ENCODE measurements at places on chromosomes 3 and 15.
A peak's percentile ranks its signal among the peaks of the same experiment; 100 is the strongest.

GRCh38 chr15:85417276-85417675 is 36.9 kb downstream of the AKAP13 start:
- no peak for DNase-seq

GRCh38 chr3:46895761-46896160 is 18.2 kb downstream of the PTH1R start:
- DNase-seq, result no peak

- no peak for DNase-seq
These were observed 213.6 kb downstream of the RBMS3 start for GRCh38 chr3:29494305-29495036.

DNA sequence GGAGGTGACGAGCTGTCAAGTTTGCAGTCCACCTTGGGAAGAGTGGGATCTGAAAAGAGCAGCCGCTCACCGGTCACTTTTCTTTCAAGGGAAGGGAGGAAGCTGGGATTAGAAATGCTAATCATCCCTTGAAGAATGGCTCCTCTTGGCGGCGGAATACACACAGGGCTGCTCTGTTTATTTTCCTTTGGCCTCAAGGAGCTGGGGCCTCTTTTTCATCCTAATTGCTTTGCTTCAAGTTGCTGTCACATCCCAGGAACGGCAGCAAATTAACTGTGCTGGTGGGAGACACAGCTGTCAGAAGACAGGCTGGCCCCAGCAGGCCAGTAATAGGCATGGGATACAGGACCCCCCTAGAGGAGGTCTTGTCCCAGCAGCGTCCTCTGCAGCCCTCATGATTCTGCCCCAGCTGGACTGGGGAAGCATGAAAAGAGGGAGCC is 6.7 kb downstream of the KBTBD13 start:
- DNase-seq, result no peak

DNA sequence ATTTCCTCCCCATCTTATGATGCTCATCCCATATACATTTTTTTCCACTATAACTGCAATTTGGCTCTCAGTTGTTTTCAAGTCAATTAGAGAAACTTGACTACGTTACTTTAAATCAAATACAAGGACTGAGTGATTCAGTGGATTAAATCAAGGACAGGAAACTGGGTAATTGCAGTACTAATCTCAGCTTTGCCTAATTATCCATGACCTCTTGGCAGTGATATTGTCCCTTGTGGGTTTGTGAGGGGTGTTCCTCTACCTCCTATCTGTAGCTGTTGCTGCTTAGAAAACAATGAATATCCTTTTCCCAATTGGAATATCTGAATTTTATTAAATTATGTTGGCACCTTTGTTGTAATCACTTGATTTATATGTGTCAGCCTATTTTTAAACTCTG is 79.4 kb downstream of the ZPLD1 start:
- no peak for DNase-seq

GRCh38 chr3:71859123-71859519 is 74.2 kb upstream of the PROK2 start:
- DNase-seq, result no peak

- DNase-seq, result peak; percentile 17
These were observed 16.6 kb downstream of the EPB42 start for GRCh38 chr15:43204016-43204901.

- no peak for DNase-seq
These were observed 201.8 kb upstream of the KBTBD8 start for GRCh38 chr3:66796343-66796742.

- no peak for DNase-seq
These were observed 63.9 kb downstream of the TNFAIP8L3 start for GRCh38 chr15:51030649-51031316.

- no peak for DNase-seq
These were observed 136.9 kb upstream of the SLC2A2 start for GRCh38 chr3:171163101-171164066.

DNA sequence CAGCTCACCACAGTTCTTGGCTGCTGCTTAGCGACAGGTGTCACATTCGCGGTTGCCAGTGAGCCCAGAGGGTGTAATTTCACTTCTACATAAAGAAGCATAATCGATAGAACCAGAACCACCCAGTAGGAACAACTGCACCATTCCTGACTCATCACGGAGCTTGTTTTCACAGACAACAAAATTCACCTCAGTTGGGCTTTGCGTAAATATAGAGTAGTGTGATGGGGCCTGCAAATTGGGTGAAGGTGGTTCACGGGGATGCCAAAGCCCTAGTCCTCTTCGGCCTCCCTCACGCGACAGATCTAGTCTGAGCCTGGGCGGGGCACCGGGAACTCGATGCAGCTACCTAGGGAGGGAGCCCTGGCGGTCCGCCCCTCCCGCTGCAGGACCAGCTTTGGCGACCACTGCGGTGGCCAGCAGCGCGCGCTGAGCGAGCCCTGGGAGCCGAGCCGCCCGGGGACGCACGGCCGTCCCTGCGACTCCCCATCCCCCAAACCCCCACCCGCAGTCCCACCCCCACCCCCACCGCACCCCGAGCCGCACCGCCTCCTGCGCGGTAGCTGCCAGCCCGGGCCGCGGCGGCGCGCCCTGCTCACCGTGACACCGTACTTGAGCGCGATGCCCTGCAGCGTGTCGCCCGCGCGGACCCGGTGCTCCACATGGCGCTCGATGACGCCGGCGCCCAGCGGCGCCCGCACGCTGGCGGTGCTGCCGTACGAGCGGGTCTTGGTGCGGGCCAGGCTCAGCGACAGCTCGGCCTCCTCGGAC is 519 bp downstream of the LYSMD2 start:
- DNase-seq, result peak; percentile 39

DNA sequence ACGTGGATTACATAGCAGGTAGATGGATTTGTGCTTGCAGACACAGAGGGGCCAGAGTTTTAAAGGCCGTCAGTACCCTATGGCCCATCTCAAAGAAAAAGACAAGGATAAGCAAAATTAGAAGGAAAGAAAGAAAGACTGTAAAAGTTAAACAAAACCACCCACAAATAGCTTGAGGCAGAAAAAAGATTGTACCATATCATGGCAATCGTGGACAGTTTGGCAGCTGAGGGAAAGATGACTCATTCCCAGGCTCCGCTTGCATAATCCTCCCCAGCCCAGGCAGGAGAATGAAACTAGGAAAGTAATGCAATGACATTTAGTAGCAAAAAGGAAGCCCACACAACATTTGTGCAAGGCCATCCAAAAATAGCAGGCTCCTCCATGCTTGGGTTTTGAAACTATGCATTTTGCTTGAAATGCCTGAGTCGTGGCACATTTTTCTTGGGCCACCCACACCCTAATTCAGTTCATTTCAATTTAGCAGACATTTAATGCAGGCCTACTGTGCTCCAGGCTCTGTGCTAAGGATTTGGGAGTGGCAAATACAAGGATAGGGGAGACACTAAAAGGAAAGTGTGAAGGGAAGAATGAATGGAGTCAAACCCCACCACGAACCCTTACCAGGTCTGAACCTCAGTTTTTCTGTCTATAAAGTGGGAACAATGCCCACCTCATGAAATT is 40.9 kb upstream of the SMAD3 start:
- DNase-seq, result no peak

GRCh38 chr3:30597131-30597768 is 9.2 kb upstream of the TGFBR2 start:
- no peak for DNase-seq

- DNase-seq, result no peak
These were observed 72.2 kb downstream of the ZNF148 start for GRCh38 chr3:125302932-125303331.

- no peak for DNase-seq
These were observed 31.4 kb upstream of the CHRNB4 start for GRCh38 chr15:78672285-78673014.

GRCh38 chr3:61277411-61277810 is 26.2 kb upstream of the FHIT start:
- DNase-seq, result no peak

DNA sequence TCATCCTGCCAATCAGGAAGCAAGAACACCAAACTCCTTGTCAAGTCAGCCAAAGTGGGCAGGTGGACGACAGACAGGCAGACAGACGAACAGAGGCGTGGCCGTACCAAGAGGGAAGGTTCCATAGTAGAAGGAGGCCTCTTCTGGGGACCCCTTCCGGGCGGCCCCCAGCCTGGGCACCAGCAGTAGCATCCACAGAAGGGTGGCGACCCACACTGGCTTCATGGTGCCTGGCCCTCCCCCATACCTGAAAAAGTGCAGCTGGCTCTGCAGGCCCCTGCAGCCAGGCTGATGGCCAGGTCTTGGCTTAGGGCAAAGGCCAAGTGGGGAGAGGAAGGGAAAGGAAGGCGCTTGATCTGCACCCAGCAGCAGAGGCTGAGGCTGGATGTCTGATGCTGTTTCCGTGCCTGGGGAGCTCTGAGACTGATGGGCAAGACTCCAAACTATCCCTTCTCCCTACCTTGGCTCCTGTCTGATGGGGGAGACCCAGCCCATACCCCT is 607 bp downstream of the LCTL start:
- DNase-seq, result no peak

DNA sequence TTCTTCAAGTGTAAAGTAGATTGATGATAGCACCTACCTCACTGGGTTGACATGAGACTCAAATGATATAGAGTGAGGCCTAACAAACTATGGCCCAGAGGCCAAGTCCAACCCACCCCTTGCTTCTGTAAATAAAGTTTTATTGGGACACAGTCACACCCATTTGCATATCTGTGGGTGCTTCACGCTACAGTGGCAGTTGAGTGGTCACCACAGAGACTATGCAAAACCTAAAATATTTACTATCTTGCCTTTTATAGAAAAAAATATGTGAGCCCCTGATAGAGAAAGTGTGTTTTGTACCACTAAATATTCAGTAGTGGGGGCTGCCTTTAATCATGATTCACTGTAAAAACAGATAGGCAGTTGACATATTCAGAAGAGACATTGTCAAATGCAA is 38.0 kb downstream of the ACAN start:
- no peak for DNase-seq

GRCh38 chr3:55488398-55489055 is 1.4 kb upstream of the WNT5A start:
- no peak for DNase-seq

DNA sequence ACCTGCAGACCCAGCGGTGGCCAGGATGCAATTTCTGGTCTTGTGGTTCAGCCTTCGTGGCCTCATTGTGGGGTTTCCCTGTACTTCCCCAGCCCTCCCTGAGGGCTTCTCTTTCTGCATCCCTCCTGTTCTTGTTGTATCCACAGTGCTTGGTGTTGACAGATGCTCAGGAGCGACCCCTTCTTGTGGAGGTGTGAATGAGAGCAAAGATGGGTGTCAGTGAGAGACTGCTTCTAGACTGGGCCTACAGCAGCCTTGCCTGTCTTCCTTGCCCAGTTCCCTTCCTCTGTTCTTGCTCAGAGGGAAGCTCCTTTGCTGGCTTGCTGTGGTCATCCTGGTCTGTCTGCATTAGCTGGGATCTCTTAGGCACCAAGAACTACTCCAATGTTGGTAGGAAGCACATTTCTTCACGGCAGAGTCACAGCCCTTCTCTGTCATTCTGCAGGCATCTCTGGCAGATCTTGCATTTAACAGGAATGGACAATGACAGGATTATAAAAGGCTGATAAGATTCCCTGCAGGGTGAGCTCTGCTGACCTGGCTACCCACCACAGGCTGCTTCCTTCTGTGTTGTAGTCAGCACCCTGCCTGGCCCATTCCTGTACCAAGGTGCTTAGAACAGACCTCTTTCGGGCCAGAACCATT is 317.8 kb upstream of the C2CD4B start:
- no peak for DNase-seq

- DNase-seq, result no peak
These were observed 208.4 kb downstream of the TP63 start for GRCh38 chr3:189839576-189839975.

DNA sequence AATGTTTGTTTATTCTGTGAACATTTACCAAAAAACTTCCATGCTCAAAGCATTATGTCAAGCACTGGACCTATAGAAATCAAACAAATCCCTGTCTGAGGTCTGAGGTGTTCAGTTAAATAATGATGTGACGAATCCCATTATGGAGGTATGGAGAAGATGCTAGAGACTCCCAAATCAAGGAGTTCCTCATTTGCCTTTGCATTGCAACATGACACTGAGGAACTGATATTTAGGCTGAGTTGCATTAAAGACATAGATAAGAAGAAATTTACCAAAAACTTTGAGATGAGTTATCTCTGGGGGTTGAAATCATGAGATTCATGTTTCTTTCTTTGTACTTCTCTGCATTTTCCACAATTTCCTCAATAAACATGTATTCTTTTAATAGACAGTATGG is 16.0 kb downstream of the CD200 start:
- no peak for DNase-seq

DNA sequence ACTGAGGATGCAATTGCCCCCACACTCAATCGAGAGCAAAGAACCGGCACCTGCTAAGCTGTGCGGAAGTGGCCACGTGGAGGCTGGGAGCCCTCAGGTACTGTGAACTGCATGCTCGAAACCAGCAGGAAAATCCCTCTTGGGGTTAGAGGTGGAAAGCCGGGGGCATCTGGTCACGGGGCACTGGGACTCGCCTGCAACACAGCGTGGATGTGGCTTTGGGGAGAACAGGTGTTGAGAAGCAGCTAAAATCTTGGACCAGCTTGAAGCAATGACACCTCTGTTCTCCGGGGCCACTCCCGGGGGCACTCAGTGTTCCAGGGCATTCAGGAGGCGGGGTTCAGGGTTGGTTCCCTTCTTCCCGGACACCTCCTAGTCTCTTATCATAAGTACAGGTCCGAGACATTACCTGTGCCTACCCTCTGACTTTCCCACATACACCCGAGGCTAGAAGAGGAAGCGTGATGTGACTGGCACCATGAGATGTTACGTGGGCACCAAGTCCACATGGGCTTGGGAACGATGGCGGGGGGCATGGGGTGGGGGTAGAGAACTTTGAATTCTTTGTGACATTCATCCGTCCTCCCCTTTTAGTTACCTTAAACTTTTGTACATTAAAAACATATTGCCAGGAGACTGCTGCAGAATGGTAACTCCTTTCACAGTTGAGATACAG is 172.0 kb downstream of the ADAMTS17 start:
- DNase-seq, result no peak

DNA sequence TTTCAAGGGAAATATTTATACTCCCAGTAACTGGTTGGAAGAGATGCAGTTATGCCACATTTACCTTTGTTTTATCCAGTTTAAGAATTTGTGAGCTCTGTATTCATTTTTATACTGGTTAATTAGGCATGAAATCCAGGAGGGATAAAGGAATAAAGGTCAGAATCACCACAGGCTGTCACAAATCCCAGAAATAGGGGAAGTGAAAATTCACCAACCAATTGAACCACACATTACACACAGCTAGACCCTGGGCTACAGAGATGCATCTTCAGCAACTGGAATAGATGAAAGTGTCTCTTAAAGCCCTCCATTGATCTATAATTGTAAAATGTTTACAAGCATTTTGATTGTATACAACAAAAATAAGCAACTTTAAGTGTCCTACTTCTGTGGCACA is 18.5 kb downstream of the SERPINI1 start:
- no peak for DNase-seq

All from T follicular helper cell (primary cell).